ENCODE measurements at places on chromosomes 16 and 17.
A peak's percentile ranks its signal among the peaks of the same experiment; 100 is the strongest.

DNA sequence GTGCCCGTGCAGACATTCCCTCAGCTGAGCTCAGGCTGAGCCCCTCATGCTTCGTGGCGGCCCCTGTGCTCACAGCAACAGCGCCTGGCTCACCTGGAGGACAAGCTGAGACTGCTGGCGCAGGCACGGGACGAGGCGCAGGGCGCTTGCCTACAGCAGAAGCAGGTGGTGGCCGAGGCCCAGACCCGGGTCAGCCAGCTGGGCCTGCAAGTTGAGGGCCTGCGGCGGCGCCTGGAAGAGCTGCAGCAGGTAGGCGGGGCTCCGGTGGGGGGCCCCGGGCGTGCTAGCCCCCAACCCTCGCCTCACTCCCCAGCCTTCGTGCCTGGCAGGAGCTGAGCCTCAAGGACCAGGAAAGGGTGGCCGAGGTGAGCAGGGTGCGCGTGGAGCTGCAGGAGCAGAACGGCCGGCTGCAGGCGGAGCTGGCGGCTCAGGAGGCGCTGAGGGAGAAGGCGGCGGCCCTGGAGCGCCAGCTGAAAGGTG is 1.4 kb upstream of the RAC3 start:
- DNase-seq = no peak

GRCh38 chr17:50681263-50682200 is 26.2 kb downstream of the ANKRD40 start:
- DNase-seq = peak; percentile 90

GRCh38 chr16:70448075-70448474 is 6.3 kb upstream of the FCSK start:
- no peak for DNase-seq

DNA sequence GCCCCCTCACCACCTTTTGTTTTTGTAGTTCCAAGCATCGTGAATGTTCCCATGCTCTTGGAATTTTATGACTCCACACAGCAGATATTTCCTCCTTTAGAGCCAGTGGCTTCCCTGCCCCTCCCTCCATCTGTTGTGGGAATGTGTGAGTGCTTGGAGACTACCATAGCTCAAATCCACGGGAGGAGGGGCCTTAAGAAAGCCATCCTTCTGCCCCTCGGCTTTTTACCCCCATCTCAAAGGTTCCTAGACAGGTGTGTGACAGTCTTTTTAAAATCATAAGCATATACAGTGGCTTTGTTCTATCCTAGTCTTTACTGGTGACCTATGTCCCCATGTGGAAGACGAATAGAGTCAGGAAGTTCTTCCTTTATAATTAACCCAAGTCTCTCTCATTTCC is 47.2 kb downstream of the YPEL2 start:
- peak; percentile 90 for DNase-seq

GRCh38 chr16:69319381-69319780 is 8.2 kb downstream of the VPS4A start:
- DNase-seq = no peak

- no peak for DNase-seq
These were observed 3.1 kb downstream of the GLG1 start for GRCh38 chr16:74603848-74604247.

- no peak for DNase-seq
These were observed 18.9 kb downstream of the CLTC start for GRCh38 chr17:59638553-59638952.

GRCh38 chr16:66370786-66371684 is 4.5 kb downstream of the CDH5 start:
- DNase-seq = no peak

Measured in hepatic stellate cell (primary cell).